ENCODE measurements at places on chromosomes 2 and 18.

- no peak for DNase-seq
Measured at GRCh38 chr2:98394595-98395153, 48.4 kb downstream of the CNGA3 start.

- DNase-seq, result no peak
Measured at GRCh38 chr2:135676031-135676430, 65.6 kb upstream of the UBXN4 start.

GRCh38 chr18:54415086-54415485 is 57.4 kb downstream of the C18orf54 start:
- DNase-seq, result no peak

DNA sequence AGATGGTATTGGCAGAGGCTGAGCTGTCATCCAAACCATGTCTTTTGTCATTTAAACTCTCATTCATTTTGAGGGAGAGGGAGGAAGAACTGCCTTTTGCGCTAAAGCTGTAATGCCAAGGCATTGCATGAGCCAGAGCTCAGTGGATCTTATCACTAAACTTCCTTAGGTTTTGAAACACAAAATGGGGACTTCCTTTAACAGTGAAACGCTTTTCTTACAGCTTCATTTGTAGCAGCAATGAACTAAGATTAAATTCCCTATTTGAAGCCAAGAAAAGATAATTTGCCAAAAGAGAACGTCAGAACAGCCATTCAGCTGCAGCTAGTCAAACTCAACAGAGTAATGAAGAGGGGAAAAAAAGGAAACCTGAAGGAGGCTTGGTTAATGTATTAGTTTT is 143.5 kb upstream of the MMADHC start:
- no peak for DNase-seq

DNA sequence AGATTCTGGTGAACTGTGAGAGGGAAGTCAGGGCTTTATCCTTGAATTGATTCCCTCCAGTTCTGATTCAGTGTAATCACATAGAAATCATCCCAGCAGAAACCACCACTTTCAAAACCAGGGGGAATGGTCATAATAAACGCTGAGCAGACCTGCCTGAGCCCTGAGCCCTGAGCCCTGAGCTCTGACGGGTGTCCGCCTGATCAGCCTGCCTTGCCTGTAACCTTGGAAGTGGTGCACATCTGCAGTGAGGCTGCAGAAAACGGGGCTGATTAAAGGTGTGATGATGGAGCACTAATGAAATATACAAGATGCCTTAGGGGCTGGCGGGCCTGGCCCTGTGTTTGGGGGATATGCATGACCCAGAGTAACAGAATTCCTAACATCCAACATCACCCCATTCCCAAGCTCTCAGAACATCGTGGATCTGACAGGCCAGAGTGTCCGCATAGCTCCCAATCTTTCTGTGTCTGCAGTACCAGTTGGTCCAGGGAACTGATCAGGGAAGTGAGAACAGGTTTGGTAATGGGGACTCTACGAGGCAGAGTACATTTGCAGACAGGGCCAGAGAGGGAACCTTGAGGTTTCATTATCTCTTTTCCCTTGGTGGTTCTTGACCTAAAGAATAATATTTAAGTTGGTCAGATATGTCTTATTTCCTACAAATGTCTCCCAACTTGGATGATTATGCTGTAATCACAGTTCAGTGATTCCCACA is 37.8 kb downstream of the KCTD18 start:
- no peak for DNase-seq

DNA sequence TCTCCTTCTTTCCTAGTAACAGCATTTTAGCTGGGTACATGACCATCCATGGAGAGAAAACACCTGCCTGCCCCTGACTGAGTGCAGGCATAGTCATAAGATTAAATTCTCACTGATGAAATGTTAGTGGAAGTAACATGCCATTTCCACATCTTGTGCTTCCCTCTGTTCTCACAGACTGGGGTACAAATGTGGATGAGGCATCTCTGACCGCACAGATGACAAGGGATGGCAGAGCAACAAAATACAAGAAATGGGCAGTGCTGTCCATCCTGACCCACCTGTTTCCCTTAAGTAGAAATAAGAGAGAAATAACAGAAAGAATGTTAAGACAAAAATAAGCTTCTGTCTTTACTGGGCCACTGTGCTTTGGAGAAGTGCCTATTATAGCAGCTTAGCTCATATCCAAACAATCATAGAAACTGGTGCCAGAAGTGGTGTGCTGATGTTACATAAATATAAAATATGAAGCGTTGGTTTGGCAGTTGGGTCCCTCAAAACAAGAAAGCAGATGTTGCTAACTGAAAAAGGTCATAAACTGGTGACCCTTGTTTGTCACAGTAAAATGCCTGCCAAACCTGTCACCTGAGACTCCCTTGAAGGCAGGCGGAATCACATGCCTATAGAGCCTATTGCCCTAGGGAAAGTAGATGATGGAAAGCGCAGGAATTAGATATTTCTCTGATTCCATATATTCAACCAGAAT is 72.4 kb upstream of the CCDC150 start:
- DNase-seq, result no peak

DNA sequence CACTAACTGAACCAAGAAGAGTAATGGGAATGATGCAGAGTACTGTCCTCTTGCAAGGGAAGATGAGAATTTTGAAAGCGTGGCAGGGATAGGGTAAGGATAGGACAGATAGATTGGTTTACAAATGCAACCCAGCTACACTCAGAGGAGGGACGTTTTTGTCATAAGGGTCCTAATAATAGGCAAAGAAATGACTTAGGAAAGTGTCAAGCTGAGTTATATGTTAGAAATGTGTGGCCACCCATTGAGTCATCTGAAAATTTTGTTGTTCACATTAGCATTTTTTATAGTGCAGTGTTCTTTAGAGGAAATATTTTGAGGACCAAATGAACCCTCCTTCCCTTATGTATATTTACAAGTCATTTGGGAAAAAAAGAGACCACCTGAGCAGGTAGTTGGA is 137.5 kb downstream of the PHLPP1 start:
- no peak for DNase-seq

DNA sequence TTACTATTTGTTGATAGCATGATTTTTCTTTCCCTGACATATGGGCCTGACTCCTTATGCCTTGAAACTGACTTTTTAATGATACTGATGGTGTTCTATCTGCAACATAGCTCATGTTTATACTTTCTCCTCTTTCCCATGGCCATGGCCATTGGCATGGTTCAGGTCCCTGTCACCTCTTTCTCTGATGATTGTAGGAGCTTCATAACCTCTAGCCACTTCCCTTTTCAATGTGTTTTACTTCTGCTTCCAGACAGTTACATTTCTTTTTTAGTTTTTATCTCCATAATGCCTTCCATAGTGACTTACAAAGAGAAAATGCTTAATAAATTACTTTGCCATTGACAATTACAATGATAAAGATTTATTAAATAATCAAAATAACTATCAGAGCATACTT is 177.9 kb upstream of the SETBP1 start:
- no peak for DNase-seq

- no peak for DNase-seq
Measured at GRCh38 chr2:229273006-229273722, 2.1 kb upstream of the PID1 start.

- no peak for DNase-seq
Measured at GRCh38 chr2:233803292-233803911, 25.3 kb downstream of the MROH2A start.

DNA sequence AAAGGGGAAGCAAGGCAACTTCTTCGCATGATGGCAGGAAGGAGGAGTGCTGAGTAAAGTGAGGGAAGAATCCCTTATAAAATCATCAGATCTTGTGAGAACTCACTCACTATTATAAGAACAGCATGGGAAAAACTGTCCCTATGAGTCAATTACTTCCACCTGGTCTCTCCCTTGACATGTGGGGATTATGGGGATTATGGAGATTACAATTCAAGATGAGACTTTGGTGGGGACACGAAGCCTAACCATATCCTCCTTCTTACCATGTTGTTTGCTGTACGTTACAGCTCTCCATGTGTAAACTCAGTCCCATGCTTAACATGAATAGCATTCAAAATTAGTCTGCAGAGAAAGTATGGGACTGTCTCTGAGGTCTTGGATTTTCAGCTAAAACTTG is 1096.8 kb upstream of the ACVR2A start:
- DNase-seq, result no peak

GRCh38 chr2:127574656-127575055 is 39.2 kb downstream of the MYO7B start:
- DNase-seq, result no peak

GRCh38 chr2:236171680-236172254 is 3.6 kb upstream of the GBX2 start:
- DNase-seq, result no peak

- DNase-seq, result no peak
Measured at GRCh38 chr2:24183366-24184069, 8.7 kb downstream of the FAM228A start.

- no peak for DNase-seq
Measured at GRCh38 chr2:69449906-69450305, 12.7 kb upstream of the NFU1 start.

- no peak for DNase-seq
Measured at GRCh38 chr2:189337656-189338055, 103.6 kb upstream of the WDR75 start.

- DNase-seq, result no peak
Measured at GRCh38 chr2:151931030-151931611, 102.9 kb upstream of the ARL5A start.

GRCh38 chr2:186827411-186827810 is 21.6 kb downstream of the ZSWIM2 start:
- DNase-seq, result no peak

GRCh38 chr2:203394519-203395227 is 66.5 kb downstream of the ABI2 start:
- no peak for DNase-seq

Data from T-helper 9 cell (primary cell).